ENCODE measurements at places on chromosomes 7 and 10. TPM values are rescaled to one million over a fixed set of nuclear protein-coding genes. Genes with fewer than 3 reads are reported as not detected.
A peak's percentile ranks its signal among the peaks of the same experiment; 100 is the strongest.

The ZC3HAV1L gene
- total RNA-seq, result 25.7 TPM

The PDE1C gene
- total RNA-seq, result 2.9 TPM

The ASB10 gene
- not detected for total RNA-seq

The FAM25G gene
- total RNA-seq, result not detected

The ATP6V0A4 gene
- total RNA-seq, result 0.24 TPM

The CYP2W1 gene
- not detected for total RNA-seq

The C1GALT1 gene
- total RNA-seq, result 31.1 TPM

The CLRN3 gene
- not detected for total RNA-seq

The CALHM3 gene
- total RNA-seq, result not detected

The TYW1B gene
- 2.7 TPM for total RNA-seq

The CBX3 gene
- total RNA-seq, result 200 TPM

The CCSER2 gene
- total RNA-seq, result 50.8 TPM

The ALOX5 gene
- total RNA-seq, result not detected

The PSMC2 gene
- total RNA-seq, result 147 TPM

DNA sequence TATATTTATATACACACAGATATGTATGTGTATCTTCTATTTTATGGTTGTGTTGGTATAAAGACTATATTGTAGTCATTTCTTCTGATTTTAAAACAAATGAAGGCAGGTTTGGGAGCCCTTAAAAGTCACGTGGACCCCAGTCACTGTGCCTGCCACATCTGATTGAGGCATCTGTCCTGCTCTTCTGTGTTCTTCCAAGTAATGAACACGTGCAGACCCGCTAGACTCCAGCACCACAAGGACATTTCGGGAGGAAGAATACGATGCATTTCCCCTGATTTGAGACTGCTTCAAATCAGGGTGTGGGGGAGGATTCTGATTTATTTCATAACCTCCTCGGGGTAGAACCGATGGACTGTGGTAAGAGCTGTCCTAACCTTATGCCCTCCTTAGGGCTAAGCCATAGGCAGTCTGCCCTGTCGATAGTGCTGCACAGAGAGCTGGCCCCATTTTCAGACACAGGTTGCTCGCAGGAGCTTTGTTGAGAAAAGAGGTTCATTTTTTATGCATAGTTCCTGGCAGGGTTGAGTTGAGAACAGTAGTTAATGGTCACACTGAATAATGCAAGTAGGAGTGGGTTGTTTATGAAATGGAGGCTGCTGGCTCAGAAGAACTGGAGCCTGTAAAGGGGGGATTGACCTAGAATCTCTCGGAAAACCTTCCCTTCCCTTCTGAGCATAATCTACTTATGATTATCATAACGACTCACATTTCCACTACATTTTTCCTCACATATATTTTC lies 55.0 kb upstream of the C10orf120 start:
- H3K4me1 ChIP-seq, result no peaks in the 10 kb centered on the region
- H3K36me3 ChIP-seq, result no peaks in the 10 kb centered on the region
- H3K4me3 ChIP-seq, result no peak overlapping the region
- H3K27ac ChIP-seq, result no peak overlapping the region
- H3K27me3 ChIP-seq, result no peaks in the 10 kb centered on the region

GRCh38 chr7:22300839-22301238 lies 56.1 kb downstream of the RAPGEF5 start:
- H3K4me1 ChIP-seq, result peaks cover under 1% of the 10 kb centered on the region
- no peak for DNase-seq
- H3K27ac ChIP-seq, result no peak overlapping the region
- no peaks in the 10 kb centered on the region for H3K27me3 ChIP-seq
- H3K4me3 ChIP-seq, result no peak overlapping the region

- peaks cover 58% of the 10 kb centered on the region for H3K27me3 ChIP-seq
- peak; percentile 12 for DNase-seq
- no peak within 1 kb of the TSS for H3K27ac ChIP-seq
- H3K4me1 ChIP-seq, result no peaks in the 10 kb centered on the region
- peak within 1 kb of the TSS; percentile 17 for H3K4me3 ChIP-seq
Measured at GRCh38 chr10:70052462-70053217, at the start of gene MACROH2A2. TSS of gene MACROH2A2 (plus strand) at chr10:70052846. CDS start at chr10:70075659, 22,813 bp downstream.

- H3K4me3 ChIP-seq, result no peak overlapping the region
- peaks cover 7% of the 10 kb centered on the region for H3K36me3 ChIP-seq
- H3K27ac ChIP-seq, result no peak overlapping the region
- no peaks in the 10 kb centered on the region for H3K4me1 ChIP-seq
- DNase-seq, result no peak
- H3K27me3 ChIP-seq, result no peaks in the 10 kb centered on the region
Measured at GRCh38 chr10:13492493-13493180, 36.2 kb downstream of the BEND7 start.

- H3K4me1 ChIP-seq, result no peaks in the 10 kb centered on the region
- H3K36me3 ChIP-seq, result no peaks in the 10 kb centered on the region
- no peaks in the 10 kb centered on the region for H3K27me3 ChIP-seq
- DNase-seq, result no peak
- no peak overlapping the region for H3K27ac ChIP-seq
- no peak overlapping the region for H3K4me3 ChIP-seq
Measured at GRCh38 chr10:4514445-4515108, 311.4 kb upstream of the AKR1E2 start.

GRCh38 chr10:80075781-80076180 lies 2.7 kb upstream of the TMEM254 start:
- H3K36me3 ChIP-seq, result no peaks in the 10 kb centered on the region
- H3K27ac ChIP-seq, result no peak overlapping the region
- no peak overlapping the region for H3K4me3 ChIP-seq
- DNase-seq, result no peak

DNA sequence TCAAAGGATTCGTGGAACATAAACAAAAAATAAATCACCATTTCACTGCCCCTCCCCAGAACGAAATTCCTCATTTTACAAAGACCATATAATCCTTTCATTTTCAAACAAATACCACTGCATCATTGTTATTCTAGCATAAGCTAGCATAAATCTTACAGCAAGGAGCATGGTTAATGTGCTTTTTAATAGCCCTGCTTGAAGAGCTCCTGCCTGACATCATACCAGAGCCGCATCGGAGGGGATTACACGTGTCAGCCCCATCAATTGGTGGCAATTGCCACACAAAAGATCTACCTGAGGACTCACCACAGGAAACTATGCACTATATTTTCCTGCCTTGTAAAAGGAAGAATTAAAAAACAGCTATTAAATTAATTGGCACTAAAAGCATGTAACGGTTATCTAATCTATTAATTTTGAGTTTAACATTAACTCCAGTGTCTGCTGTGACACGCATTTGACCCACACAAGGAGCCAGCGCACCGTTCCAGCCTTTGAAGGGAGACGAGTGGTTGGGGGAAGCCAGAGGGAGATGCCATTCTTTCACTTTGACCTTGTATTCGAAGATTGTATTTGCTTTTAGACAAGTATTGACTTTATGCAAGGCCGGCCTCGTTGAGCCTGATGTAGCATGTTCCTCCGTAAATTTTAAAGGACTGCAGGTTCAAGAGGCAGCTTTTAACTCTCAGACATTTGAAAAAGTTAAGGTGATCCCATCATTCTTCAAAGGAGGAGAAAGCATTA lies 261.1 kb upstream of the RNF32 start:
- no peak for DNase-seq
- no peaks in the 10 kb centered on the region for H3K27me3 ChIP-seq
- no peak overlapping the region for H3K27ac ChIP-seq
- H3K36me3 ChIP-seq, result no peaks in the 10 kb centered on the region
- H3K4me1 ChIP-seq, result no peaks in the 10 kb centered on the region
- no peak overlapping the region for H3K4me3 ChIP-seq

DNA sequence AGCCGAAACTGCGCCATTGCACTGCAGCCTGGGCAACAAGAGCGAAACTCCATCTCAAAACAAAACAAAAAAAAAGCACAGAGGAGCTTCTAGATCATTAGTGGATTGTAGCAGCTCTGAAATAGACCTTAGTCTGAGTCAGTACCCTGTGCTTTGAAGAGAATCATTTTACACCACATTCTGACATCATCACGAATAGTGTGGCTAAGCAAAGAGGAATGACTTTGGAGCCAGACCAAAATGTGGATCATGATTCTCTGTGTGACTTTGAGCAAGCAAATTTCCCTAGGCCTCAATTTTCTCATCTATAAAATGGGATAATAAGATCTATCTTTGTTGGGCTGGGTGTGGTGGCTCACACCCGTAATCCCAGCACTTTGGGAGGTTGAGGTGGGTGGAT lies 618.9 kb downstream of the CALN1 start:
- H3K27ac ChIP-seq, result no peak overlapping the region
- H3K27me3 ChIP-seq, result no peaks in the 10 kb centered on the region
- no peak for DNase-seq
- no peak overlapping the region for H3K4me3 ChIP-seq

GRCh38 chr7:128904381-128905197 lies 5.9 kb downstream of the KCP start:
- no peak overlapping the region for H3K4me3 ChIP-seq
- H3K4me1 ChIP-seq, result no peaks in the 10 kb centered on the region

DNA sequence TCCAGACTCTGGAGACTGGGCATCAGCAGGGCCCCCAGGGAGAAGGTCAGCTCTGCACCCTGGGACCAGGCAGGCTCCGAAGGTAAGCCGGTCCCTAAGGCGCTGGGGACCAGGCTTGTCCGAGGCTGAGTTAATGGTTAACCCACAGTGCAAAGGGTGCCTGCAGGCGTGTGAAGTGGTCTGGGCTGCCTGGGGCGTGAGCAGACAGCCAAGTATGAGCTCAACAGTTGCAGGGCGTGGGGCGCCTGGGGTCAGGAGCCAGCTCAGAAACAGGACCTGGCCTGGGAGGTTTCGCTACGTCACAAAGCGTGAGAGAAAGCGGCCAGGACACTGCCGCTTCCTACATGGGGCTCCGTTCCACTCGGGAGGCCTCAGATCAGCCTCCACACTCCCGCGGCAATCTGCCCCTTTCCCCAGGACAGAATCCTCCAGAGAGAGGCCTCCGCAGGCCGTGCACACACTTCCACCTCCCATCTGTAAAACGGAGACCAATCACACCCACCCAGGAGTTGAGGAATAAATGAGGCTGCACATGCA lies 16.0 kb downstream of the PDGFA start:
- H3K4me1 ChIP-seq, result no peaks in the 10 kb centered on the region
- H3K27ac ChIP-seq, result no peak overlapping the region
- no peak for DNase-seq
- no peaks in the 10 kb centered on the region for H3K27me3 ChIP-seq
- H3K36me3 ChIP-seq, result peaks cover 12% of the 10 kb centered on the region
- no peak overlapping the region for H3K4me3 ChIP-seq

DNA sequence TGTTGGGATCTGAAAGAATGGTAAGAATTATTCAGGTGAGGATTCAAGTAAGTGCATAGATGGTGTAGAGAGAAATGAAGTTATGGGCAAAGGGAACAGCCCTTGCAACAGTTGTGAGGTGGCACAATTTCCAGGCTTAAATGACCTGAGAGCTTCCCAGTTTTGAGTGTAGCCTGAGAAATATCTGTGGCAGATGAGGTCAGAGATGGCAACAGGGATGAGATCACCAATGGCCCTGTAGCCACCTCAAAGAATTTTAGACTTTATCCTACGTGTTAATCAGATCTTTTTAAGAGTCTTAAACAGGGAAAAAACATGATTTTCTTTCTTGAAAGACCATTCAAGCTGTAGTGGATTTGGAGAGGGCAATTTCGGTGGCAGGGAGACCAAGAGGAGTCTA lies 1.9 kb upstream of the NRF1 start:
- no peak for DNase-seq
- H3K4me1 ChIP-seq, result peaks cover 13% of the 10 kb centered on the region
- H3K36me3 ChIP-seq, result no peaks in the 10 kb centered on the region

DNA sequence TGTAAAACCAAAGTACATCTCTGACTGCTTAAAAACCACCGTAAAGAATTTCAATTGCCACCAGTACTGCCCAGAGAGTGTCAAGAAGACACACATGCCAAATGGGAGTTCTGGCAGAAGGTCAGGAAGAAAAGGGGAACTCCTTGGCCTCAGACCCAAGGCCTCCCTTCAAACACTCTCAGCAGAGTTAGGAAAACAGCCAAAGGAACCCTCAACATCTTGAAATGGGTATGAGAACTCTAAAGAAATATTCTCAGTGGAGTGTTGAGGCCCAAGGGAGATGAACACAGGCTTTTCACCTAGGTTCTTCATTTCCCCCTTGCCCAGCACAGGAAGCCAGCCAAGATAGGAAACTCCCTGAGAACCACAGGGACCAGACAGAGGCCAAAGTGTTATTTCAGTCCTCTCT lies 96.1 kb upstream of the ASAH2 start:
- H3K36me3 ChIP-seq, result no peaks in the 10 kb centered on the region
- H3K27me3 ChIP-seq, result no peaks in the 10 kb centered on the region
- DNase-seq, result no peak
- no peak overlapping the region for H3K27ac ChIP-seq
- no peaks in the 10 kb centered on the region for H3K4me1 ChIP-seq
- no peak overlapping the region for H3K4me3 ChIP-seq

DNA sequence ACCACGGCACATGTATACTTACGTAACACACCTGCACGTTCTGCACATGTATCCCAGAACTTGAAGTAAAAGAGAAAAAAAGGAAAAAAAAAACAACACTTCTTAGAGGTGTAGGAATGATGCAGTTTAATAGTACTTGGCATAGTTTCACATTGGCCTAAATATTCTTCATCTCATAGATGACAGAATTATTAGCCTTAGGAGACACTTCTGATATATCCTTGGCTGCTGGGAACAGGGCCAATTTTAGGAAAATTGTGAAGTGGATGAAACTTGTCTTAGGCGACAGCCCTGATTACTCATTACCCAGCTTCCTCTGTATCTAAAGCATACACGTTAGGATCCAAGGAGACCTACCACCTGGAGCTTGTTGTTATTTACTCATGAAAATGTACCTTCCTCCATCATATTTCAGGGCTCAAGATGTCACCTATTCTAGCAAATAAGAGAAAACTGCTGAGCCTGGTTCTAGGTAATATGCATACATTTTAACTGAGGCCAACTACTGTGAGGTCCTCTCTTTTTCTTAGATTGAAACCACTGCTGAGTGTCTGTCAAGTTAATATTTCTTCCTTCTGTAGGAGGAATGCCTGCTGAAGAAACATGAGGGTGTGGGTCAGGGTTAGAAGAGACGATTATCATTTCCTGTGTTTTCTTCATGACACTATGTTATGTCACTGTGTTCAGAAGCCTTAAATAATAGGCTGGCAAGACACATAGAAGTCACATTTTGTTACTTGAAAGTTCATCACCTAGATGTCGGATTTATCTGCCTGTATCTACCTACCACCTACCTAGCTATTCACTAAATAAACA lies 44.3 kb downstream of the CPED1 start:
- H3K4me1 ChIP-seq, result no peaks in the 10 kb centered on the region
- H3K27ac ChIP-seq, result no peak overlapping the region
- H3K27me3 ChIP-seq, result no peaks in the 10 kb centered on the region

GRCh38 chr7:50783801-50784507 lies 1.3 kb upstream of the GRB10 start:
- no peaks in the 10 kb centered on the region for H3K27me3 ChIP-seq
- H3K27ac ChIP-seq, result no peak overlapping the region
- no peak for DNase-seq
- peaks cover 4% of the 10 kb centered on the region for H3K4me1 ChIP-seq
- no peak overlapping the region for H3K4me3 ChIP-seq

DNA sequence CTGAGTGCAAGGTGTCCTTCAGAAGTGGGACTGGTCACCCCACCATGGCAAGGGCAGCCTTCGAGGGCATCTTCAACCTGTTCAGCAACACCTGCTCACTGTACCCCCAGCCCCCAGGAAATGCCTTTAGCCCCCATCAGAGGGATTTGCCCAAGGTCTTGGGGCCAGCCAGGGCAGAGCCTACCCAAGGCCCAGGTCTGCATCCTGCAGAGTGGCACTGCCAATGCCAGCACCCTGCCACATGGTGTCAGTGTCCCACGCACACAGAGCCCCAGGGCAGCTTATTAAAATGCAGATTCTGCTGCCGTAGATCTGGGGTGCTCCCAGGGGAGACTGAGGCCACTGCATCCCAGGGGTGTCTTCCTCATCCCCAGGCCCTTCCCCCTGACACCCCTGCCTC lies 106.2 kb upstream of the KCTD7 start:
- no peak overlapping the region for H3K27ac ChIP-seq
- no peaks in the 10 kb centered on the region for H3K27me3 ChIP-seq
- no peaks in the 10 kb centered on the region for H3K4me1 ChIP-seq
- no peaks in the 10 kb centered on the region for H3K36me3 ChIP-seq

All from endothelial cell of umbilical vein (primary cell).